CD4-positive, alpha-beta T cell treated with Interleukin-6 for 4 hours (primary cell): ENCODE measurements at places on chromosomes 16 and 17.

GRCh38 chr16:73023320-73023719 lies 24.6 kb downstream of the ZFHX3 start:
- DNase-seq, result no peak

DNA sequence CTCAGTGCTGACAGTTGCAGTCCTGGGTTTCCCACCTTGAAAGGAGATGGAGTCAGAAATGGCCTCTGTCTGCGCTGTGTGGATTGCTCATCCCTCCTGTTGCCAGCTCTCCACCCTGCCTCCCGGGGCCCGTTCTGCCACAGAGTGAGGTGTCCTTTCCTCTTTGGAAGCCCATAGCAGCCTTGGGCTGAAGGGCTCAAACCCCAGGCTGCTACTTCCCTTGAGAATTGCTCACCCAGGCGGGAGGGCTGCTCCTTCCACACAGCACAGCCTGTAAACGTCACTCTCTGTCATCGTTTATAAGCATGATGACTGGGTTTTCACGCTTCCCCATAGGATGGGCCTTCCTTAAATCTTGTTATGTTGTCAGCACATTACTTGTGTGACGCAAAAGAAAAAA lies 62.7 kb downstream of the FOXK2 start:
- no peak for DNase-seq

DNA sequence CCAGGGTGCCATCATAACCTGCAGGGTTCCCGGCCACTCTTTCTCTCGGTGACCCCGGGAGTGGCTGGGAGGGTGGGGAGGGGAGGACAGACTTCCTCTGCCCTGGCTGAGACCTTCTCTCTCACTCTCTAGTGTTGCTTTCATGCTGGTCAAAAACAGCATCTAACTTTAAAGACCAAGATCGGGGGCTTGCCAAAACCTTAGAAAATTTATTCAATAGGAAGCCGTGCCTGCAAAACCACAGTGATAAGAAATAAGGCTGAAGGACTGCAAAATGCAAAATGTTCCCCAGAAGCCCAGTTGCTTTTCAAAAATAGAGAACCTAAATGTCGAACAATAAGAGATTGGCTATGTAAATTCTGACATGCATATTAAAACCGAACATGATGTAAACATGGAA lies 344.0 kb downstream of the FOXL1 start:
- DNase-seq, result no peak

DNA sequence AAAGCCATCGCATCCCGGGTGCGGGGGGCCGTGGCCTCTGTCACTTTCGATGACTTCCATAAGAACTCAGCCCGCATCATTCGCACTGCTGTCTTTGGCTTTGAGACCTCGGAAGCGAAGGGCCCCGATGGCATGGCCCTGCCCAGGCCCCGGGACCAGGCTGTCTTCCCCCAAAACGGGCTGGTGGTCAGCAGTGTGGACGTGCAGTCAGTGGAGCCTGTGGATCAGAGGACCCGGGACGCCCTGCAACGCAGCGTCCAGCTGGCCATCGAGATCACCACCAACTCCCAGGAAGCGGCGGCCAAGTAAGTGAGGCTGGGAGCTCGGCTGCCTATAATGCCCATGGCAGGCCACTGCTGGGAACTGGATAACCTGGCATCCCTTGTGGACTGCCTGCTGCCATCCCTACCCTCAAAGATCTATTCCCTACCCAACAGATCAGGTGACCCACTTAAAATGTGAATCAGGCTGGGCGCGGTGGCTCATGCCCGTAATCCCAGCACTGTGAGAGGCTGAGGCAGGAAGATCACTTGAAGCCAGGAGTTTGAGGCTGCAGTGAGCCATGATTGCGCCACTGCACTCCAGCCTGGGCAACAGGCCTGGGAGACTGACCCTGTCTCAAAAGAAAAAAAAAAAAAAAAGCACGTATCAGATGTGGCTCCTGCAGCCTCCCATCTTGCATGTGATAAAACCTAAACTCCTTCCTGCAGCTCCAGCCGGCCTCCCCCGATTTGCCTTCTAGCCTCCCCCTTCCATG lies 18.3 kb downstream of the CDIPT start:
- DNase-seq, result no peak

GRCh38 chr17:69067274-69068047 lies 6.7 kb upstream of the ABCA9 start:
- no peak for DNase-seq

GRCh38 chr17:45732926-45733505 lies 51.1 kb upstream of the CRHR1 start:
- DNase-seq, result no peak

DNA sequence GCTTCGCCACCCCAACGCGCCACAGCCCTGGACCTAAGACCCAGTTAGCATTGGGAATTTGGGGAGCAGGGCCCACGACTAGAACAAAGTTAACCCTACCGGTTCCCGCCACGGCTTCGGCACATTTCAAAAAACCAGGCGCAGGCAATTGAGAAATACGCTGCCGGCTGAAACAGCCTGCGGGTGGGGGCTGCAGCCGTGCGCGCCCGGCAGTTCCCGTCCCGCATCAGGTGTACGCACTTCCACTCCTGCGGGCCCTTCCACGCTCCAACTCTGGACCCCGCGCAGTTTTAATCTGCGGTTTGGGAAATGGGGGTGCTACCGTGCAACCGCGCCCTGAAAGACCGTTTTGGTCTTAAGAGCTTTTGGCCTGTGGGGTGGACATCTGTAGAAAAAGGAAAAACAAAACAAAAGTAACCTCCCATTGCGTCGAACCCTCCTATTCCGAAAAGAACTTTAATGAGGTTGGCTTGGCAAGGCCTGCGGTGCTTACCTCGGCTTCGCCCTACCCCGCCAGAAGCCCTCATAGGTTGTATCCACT lies 7.1 kb downstream of the IRX5 start:
- DNase-seq, result no peak

- no peak for DNase-seq
Measured at GRCh38 chr17:80372922-80373570, 41.9 kb upstream of the ENDOV start.

DNA sequence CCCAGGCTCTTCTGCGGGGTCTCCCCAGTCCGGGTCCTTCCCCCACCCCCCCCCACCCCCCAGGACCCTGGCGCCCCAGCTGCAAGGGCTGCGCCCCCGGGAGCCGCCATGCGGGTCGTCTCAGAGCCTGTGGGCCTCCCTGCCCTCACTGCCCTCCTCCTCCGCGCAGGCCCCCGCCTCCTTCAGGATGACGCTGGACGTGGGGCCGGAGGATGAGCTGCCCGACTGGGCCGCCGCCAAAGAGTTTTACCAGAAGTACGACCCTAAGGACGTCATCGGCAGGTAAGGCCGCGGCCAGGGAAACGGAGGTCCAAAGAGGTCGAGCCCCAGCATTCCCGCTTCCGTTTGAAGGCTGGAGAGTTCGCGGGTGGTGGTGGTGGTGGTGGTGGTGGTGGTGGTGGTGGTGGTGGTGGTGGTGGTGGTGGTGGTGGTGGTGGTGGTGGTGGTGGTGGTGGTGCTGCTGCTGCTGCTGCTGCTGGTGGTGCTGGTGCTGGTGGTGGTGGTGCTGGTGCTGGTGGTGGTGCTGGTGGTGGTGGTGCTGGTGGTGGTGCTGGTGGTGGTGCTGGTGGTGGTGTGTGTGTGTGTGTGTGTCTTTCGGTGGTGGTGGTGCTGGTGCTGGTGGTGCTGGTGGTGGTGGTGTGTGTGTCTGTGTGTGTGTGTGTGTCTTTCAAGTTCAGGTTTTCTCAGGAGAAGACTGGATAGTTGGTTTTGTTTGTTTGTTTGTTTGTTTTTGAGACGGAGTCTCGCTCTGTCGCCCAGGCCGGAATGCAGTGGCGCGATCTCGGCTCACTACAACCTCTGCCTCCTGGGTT lies 615 bp downstream of the PHKG2 start:
- DNase-seq, result no peak

DNA sequence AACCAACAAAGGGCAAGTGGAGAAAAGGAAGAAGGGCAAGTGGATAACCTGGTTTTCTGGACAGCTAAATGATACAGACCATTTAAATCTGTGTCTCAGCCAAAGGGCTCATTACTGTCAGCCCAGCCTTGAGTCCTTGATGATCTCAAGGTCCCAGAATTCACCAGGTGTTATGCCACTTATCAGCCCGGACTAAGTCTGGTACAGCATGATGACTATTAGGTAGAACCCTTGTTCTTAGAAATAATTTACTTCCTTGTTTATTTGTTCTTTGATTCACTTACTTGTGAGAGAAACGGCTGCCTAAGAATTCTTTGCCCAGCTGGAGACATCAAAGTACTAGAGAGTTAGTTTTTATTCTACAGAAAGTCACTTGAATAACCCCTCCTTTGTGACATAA lies 3.5 kb downstream of the PDILT start:
- DNase-seq, result no peak

DNA sequence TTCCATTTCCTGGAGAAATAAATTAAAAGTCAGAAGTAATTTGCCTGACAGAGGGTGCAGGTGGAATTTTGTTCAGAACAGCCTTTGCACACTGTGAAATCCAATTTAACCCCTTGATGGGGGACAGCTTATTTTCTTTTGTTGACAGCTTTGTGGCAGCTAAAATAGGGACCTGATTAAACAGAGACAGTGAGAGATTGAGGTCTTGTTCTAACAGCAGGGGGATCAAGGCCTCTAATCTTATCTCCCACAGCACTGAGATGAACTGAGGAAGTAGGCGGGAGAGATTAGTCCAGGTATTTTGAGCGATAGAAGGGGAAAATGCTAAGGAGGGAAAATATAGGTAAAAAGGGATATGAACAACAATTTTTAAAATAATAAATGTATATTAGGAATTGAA lies 1491.4 kb upstream of the GOT2 start:
- no peak for DNase-seq

DNA sequence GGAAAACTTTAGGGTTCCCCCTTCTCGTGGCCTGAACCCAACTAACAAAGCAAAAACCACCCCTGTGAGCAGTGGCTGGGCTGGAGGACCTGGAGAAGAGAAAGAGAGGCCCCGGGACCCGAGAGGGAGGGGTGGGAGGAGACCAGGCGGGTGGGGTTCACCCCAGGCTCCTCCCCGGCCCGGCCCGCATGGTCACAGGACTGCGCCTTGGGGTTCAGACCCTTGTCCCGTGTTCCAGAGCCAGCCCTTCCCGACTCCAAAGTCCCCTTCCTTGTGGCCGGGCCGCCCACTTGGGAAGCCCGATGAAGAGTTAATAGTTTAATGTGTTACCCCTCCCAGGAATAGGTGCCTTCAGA lies 852 bp downstream of the MARVELD3 start:
- no peak for DNase-seq

DNA sequence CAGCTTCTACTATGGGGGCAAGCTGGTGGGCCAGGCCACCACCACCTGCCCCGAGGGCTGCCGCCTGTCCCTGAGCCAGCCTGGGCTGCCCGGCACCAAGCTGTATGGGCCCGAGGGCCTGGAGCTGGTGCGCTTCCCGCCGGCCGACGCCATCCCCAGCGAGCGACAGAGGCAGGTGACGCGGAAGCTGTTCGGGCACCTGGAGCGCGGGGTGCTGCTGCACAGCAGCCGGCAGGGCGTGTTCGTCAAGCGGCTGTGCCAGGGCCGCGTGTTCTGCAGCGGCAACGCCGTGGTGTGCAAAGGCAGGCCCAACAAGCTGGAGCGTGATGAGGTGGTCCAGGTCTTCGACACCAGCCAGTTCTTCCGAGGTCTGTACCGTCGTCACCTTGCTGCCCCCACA lies 19.5 kb downstream of the IRF8 start:
- DNase-seq, result no peak

- DNase-seq, result peak; percentile 29
Measured at GRCh38 chr16:715477-716199, 720 bp downstream of the METRN start.

GRCh38 chr17:45973946-45974859 lies 24.8 kb upstream of the STH start:
- no peak for DNase-seq

GRCh38 chr17:81510785-81511553 lies 1.6 kb downstream of the ACTG1 start:
- peak; percentile 67 for DNase-seq

DNA sequence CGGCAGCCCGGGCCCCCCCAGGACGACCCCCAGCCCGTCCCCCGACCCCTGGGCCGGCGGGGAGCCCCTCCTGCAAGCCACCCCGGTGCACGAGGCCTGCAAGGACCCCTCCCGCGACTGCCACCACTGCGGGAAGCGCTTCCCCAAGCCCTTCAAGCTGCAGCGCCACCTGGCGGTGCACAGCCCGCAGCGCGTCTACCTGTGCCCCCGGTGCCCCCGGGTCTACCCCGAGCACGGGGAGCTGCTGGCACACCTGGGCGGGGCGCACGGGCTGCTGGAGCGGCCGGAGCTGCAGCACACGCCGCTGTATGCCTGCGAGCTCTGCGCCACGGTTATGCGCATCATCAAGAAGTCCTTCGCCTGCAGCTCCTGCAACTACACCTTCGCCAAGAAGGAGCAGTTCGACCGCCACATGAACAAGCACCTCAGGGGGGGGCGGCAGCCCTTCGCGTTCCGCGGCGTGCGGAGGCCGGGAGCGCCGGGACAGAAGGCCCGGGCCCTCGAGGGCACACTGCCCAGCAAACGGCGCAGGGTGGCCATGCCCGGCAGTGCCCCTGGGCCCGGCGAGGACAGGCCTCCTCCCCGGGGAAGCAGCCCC lies 15.6 kb upstream of the ZFPM1 start:
- DNase-seq, result peak; percentile 73
